ENCODE measurements at places on chromosomes 7 and 10.

GRCh38 chr10:52212062-52212461 is 102.0 kb upstream of the DKK1 start:
- no peak for DNase-seq

DNA sequence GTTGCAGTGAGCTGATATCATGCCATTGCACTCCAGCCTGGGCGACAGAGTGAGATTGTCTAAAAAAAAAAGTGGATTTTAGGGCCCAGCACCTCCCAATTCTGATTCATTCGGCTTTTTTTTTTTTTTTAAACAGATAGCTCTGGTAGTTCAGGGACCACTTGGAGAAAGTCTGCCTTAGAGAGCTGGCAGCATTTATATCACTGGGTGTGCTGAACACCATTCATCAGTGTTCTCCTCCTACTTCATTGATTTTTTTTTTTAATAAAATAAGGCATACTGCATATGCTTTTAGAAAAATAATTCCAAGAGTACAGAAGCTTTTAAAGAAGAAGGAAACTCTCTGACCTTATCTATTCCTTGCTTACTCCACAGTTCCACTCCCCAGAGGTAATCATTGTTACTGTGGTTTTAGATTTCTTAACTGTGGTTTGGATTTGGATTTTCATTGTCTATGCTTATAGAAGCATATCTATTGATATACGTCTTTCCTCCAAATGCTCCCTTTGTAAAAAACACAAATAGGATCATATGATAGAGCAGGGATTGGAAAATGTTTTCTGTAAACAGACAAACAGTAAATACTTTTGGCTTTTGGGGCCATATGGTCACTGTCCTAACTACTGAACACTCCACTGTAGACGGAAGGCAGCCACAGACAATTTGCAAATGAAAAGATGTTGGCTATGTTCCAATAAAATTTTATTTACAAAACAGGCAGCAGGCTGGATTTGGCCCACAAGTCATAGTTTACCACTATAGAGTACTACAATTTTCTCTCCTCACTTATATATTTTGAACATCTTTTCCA is 21.1 kb upstream of the SAR1A start:
- no peak for DNase-seq

- no peak for DNase-seq
Measured at GRCh38 chr10:44682507-44682906, 228.6 kb upstream of the TMEM72 start.

DNA sequence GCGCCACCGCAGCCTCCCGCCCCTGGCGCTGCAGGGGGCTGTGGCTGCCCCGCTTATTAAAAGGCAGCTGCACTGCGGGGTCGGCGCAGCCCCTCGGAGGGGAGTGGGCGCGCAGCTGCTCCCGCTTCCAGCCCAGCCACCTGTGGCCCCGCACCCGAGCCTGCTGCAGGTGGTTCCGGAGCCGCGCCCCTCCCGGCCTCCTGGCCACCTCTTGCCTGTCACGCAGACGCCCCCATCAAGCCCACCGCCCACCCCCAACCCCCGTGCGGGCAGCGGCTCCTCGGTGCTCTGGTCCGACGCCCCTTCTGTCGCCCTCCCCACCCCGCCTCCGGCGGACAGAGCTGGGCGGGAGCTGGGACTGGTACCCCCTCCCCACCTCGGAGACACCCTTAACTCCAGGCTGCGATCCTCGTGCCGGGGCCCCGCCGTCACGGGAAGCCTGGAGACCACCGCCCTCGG is 549 bp downstream of the CALY start:
- DNase-seq = no peak

DNA sequence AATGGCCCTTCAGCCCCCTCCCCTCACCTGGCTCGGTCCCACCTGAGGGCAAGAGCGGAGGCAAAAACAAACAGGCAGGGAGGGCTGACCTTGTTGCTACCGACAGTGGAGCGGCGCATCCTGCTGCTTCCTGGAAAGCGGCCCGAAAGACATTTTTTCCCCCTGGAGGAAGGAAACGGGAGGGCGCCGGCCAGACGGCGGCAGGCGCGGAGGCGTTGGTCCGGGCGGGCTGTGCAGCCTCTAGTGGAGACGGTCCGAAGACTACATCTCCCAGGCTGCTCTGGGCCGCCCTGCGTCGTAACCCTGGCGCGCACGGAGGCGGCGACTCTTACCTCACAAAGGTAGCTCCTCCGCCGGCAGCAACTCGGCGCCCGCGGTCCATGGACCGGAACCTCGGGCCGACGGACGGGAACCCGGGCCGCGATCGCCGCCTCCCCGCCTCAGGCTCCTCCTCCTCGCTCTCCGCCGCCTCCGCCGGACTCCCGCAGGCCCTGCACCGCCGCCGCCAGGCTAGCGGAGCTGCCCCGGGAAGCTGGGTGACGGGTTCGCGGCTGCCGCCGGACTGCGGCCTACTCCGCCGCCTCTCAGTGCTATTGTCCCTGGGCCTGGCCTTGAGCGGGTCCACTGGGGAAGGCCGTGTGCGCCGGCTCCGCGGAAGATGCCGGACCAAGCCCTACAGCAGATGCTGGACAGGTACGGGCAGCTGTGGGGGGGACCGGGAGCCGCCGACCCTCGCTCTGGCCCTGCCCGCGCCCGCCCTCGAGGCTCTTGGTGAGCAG is at the start of the genes CPEB3 and MARCHF5:
Gene CPEB3 (minus strand): TSS at position 242 of the 779 bp plus-strand sequence. CDS start 50,728 bp downstream, outside the sequence.
Gene MARCHF5 (plus strand): TSS at position 331 of the 779 bp plus-strand sequence. CDS start 328 bp downstream, at position 659.
- peak; percentile 73 for DNase-seq

DNA sequence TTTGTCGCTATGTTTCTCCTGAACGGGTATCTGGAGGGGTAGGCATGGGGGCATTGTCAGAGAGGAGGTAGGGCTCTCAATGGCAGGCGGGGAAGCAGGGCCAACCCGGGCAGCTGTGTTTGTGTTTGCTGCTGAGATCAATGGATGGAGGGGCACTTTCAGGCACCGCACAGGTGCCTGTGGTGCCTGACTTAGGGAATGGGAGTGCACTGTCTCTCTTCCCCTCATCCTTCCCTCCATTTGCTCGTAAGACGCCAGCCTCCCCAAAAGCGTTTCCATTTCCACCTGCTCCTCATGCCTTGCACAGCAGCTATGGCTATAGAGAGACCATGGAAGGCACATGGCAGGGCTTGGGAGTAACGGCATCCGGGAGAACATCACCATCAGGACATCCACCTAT is 615.9 kb upstream of the FOXK1 start:
- no peak for DNase-seq

GRCh38 chr7:28823582-28823981 is 134.5 kb downstream of the TRIL start:
- peak; percentile 2 for DNase-seq

DNA sequence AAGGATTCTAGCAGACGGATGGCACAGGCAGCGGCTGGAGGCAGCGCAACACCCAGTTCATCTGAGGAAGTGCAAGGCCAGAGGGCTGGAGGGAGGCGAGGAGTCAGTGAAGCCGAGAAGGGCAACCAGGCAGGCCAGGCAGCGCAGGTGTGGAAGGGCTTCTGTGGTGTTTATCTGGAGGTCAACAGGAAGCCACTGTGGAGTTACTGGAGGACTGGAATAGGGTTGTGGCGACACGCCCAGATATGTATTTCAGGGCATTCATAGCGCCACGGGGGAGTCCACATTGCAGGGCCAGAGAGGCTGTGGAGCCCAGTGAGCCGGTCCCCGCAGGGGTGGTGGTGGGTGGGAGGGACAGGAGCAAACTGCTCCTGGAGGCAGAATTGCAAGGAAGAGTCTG is 150.6 kb downstream of the CDH23 start:
- DNase-seq = no peak

- no peak for DNase-seq
Measured at GRCh38 chr10:110455446-110455845, 42.3 kb upstream of the DUSP5 start.

DNA sequence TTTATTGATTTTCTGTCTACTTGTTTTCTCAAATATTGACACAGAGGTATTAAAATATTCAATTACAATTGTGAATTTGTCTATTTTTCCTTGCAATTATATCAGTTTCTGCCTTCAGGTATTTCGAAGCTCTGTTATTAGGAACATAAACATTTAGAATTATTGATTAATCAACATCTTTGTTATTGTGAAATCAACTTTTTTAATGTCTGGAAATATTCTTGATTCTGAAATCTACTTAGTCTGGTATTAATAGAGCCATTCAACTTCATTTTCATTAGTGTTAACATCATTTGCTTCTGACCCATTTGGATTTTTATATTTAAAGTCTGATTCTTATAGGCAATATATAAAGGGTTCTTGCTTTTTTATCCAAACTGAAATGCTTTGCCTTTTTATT is 69.8 kb upstream of the CALN1 start:
- no peak for DNase-seq

DNA sequence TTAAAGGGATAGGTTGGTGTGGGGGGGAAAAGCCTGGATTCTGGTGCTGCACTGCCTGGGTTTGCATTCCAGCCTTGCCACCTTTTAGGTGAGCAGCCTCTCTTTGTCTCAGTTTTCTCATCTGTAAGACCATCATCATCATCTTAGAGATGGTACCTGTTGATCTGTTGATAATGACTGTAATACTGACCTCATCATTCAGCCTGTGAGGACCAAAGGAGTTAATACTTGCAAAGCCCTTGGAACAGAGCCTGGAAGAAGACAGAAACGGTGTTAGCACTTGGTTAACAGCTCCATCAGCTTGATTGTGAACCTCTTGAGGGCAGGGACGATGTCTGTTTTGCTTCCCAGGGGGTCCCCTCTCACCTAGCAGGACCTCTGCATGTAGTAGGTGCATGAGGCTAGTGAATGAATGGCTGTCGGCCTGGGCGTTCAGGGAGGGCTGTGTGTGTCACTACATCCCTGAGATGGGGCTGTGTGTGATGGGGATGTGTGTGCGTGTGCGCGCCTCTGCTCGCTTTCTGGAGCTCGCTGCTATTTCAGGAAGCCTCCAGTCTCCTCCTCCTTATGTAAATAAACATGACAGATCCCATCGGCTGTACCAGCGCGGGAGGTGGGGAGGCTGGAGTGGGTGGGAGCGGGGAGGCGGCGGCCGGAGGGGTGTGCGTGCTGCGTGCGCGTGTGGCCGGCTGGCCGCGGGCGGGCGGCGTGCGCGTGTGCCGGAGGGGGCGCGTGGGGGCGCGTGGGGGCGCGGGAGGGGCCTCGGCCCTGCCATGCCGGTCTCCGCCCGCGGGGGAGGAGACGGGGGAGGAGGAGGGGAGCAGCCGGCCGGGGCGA is 61.2 kb downstream of the NEURL1 start:
- peak; percentile 10 for DNase-seq

GRCh38 chr10:70190581-70190980 is 20.3 kb upstream of the SAR1A start:
- DNase-seq = no peak

DNA sequence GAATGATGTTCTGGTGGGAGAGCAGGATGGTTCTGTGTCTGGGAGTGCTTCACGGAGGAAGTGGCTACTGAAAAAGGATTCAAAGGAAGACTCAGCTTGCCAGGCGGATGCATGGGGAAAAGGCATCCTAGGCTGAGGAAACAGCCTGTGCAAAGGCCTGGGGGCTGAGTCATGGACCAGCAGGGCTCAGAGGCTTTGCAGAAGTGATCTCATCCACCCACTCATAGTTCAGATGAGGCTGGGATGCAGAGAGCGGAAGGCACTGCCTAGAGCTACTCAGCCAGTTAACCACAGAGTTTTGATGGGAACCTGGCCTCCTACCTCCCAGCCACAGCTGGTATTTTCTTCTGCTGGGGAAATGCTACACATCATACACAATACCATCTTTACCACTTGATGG is 15.8 kb upstream of the ADAMTS14 start:
- no peak for DNase-seq

DNA sequence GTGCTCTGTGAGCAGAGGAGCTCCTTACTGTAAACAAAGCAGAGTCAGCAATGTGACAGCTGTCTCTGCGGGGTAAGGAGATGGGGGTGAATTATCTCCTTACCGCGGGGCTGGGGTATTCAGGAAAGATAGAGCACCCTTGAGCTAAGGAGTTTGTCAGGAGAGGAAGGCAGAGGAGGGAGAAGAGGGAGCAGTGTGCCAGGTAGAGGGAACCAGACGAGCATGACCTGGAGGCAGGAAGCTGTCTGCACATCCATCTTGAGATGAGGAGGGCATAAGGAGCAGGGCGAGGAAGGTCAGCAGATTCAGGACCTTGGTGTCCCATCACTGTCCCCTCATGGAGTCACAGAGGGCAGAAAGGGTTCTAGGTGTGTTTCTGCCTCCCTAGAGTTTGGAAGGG is 32.5 kb upstream of the GPR26 start:
- DNase-seq = no peak

- no peak for DNase-seq
Measured at GRCh38 chr10:117568334-117568733, 25.8 kb downstream of the EMX2 start.

- DNase-seq = no peak
Measured at GRCh38 chr10:32887481-32887880, 70.5 kb downstream of the ITGB1 start.

- no peak for DNase-seq
Measured at GRCh38 chr10:1488970-1489548, 248.3 kb downstream of the ADARB2 start.

GRCh38 chr10:3067118-3067858 is at the start of gene PFKP:
PFKP (plus strand) TSS chr10:3067548; CDS start chr10:3067596, 48 bp downstream.
- no peak for DNase-seq

GRCh38 chr10:20858292-20859124 is 38.6 kb downstream of the NEBL start:
- DNase-seq = no peak

GRCh38 chr10:81838950-81839349 is 36.0 kb upstream of the NRG3 start:
- no peak for DNase-seq

- DNase-seq = no peak
Measured at GRCh38 chr10:49114718-49115014, 656 bp downstream of the VSTM4 start.

GRCh38 chr7:47307311-47307710 is 274.6 kb downstream of the TNS3 start:
- DNase-seq = no peak

GRCh38 chr10:32234471-32234870 is 112.5 kb downstream of the EPC1 start:
- DNase-seq = no peak

DNA sequence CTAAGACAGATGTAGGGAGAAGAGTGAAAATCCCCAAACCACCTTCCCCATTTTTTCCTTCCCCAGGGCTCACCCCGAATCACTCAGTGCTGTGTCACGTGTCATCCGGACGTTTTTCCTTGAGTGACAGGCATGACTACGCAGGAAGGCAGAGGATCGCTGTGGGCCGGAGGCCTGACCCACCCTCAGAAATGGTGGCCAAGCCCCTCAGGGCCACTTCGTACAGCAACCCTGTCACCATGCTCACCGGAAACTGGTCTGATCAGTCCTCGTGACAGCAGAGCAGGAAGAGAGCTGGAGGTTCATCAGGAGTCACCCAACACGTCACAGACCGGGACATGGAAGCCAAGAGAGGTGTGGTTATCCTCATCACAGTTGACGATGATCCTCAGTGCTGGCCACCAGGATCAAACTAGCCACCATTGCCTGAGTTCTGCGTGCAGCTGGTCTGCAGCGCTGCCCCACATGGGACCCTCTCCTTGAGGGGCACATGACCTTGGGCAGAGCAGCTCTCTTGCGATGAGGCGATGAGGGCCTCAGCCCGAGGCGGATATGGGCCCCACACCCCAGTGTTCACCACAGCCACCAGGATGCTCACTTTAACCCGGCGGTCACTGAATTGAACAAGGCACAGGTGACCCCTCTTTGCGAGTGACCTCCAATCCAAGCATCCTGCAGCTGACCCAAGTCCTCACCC is 99.3 kb upstream of the INSIG1 start:
- DNase-seq = no peak

All from NCI-H1417 treated with DMSO at 0.1 percent for 48 hours (cell line).